ENCODE measurements at places on chromosomes 16 and 17.

DNA sequence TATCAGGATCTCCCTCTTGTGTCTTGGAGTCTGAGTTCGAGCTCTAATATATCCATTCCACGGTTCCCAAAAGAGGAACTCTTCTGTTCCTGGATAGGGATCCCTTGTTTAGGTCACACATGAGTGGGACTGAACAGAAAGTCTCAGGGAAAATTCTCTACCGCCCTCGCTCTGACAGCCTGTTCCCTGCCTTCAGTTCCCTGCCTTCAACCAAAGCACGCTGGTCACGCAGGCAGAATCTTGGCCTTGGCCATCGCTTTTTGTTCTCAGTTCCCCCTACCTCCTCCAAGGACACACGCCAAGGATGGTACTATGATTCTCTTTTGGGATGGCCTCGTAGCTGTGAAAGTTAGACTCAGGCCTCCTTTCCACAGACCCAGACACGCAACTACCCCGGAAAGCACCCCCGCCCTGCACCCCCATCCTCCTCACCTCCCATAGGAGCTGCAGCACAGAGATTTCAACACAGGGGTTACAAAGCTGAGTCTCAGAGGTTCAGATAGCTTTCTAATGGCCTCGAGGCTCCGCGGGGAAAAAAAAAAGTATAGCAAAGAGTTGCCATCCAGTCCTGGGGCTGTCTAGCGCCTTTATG is 1.5 kb upstream of the SHISA6 start:
- no peaks in the 10 kb centered on the region for H3K36me3 ChIP-seq
- no peaks in the 10 kb centered on the region for H3K4me1 ChIP-seq
- DNase-seq: no peak
- H3K4me3 ChIP-seq: no peak overlapping the region
- H3K27ac ChIP-seq: no peak overlapping the region

DNA sequence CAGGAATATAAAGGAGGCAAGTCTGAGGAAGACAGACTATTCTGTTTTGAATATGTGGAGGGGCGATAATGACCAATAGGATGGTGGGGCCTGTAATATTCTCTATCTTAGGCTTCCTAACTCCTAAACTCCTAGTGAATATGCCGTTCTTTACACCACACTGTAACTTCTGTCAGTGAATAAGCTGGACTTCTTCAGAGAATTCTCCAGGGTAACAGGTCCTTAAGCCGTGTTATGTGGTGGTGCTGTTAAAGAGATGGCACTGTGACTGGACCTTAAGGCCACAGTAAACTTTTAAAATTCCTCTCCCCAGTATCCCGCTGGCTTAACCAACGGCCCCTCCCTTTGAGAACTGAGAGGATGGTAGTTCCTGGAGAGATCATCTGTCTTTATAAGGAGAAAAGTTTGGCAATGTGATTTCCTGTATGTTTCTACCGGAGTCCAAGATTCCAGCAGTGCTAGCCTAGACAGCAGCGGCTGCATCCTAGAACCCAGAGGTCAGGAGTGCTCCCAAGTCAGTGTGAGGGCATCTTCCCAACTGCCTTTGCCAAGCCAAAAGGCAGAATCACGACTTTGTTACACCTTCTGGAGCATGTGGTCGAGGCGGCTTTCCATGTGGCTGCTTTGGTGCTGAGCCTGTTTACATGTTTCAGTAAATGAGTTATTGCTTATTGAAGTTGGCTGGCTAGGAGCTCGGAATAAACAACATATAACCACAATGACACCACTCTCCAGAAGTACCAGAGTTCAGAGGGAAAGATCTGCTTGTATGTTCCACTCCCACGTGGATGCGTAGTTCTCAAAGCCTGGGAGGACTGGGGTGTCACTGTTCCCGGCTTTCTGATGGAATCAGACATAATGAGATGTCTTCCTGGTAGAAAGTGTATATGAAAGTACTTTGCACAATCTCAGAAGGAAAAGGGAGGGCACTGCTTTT is 41.0 kb downstream of the TUBD1 start:
- H3K27ac ChIP-seq: no peak overlapping the region
- no peak overlapping the region for H3K4me3 ChIP-seq

DNA sequence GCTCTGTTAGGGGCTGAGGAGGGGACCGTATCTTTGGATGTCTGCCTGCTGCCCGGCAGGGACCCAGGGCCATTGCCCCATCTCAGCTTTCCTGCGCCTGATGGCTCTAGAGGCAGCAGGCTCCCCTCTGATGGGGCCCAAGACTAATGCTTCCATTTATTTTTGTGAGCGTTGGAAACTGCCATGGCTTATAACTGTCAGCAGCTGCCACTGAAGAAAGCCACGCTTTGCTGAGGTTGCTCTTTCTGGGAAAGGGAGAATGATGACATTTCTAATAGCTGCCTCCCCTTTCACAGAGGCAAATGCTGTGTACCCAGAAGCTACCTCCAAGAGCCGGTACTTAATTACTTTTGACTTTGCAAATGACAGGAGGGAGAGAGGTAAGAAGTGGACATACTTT is 103.8 kb downstream of the HAPSTR1 start:
- H3K4me1 ChIP-seq: no peaks in the 10 kb centered on the region
- H3K4me3 ChIP-seq: no peak overlapping the region
- H3K36me3 ChIP-seq: no peaks in the 10 kb centered on the region
- H3K27ac ChIP-seq: no peak overlapping the region
- DNase-seq: no peak
- H3K27me3 ChIP-seq: peaks cover 28% of the 10 kb centered on the region

DNA sequence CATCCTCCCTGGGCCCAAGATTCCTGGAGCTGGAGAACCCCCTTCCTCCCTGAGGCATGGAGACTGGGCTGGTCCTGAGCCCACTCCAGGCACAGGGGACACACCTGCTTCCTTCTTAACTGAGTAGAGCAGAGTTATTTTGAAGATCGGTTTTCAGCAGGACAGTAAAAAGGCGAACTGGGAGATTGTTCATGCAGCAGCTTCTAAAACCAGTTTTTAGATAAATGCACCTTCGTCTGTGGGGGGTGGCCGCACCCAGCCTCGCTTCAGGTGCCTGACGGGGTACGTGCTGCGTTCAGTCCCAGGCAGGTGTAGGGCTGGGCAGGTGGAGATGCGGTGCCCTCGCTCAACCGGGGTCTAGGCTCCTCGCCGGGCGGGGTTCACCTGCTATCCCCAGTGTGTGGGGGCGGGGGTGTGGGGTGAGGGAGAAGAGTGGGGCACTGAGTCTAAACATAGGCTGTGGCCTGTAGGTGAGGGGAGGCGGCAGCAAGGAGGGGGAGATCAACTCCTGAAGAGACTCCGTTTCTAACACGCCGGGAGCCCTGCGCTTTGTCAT is 69.5 kb downstream of the JPH3 start:
- peaks cover 3% of the 10 kb centered on the region for H3K36me3 ChIP-seq
- DNase-seq: no peak
- peaks cover 16% of the 10 kb centered on the region for H3K27me3 ChIP-seq
- no peak overlapping the region for H3K4me3 ChIP-seq
- no peaks in the 10 kb centered on the region for H3K4me1 ChIP-seq
- no peak overlapping the region for H3K27ac ChIP-seq

GRCh38 chr16:57324749-57325148 is 33.8 kb upstream of the CCL22 start:
- H3K36me3 ChIP-seq: no peaks in the 10 kb centered on the region
- H3K4me3 ChIP-seq: no peak overlapping the region
- H3K4me1 ChIP-seq: no peaks in the 10 kb centered on the region
- no peak for DNase-seq
- H3K27me3 ChIP-seq: no peaks in the 10 kb centered on the region

- H3K4me1 ChIP-seq: no peaks in the 10 kb centered on the region
- H3K4me3 ChIP-seq: no peak overlapping the region
- H3K27me3 ChIP-seq: no peaks in the 10 kb centered on the region
- H3K27ac ChIP-seq: no peak overlapping the region
- no peaks in the 10 kb centered on the region for H3K36me3 ChIP-seq
These were observed 653.8 kb downstream of the CDH8 start for GRCh38 chr16:61382435-61382834.

- DNase-seq: no peak
- no peaks in the 10 kb centered on the region for H3K27me3 ChIP-seq
- H3K4me1 ChIP-seq: no peaks in the 10 kb centered on the region
- H3K36me3 ChIP-seq: no peaks in the 10 kb centered on the region
- no peak overlapping the region for H3K4me3 ChIP-seq
These were observed 167.1 kb upstream of the ZFHX3 start for GRCh38 chr16:73214825-73215677.

DNA sequence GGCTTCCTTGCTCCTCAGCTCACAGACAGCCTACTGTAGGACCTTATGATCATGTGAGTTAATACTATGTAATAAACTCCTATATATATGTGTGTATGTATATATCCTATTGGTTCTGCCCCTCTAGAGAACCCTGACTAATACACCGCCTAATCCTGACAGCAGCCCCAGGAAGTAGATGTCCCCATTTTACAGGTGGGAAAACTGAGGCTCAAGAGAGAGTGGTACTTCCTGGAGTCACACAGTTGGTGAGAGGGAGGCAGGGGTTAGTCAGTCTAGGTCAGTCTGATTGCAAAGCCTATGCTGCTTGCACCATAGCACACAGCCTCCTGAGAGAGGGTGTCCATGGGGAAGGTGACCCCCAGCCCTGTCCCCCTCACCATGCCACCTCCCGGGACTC is 42.7 kb upstream of the C16orf82 start:
- H3K4me3 ChIP-seq: no peak overlapping the region
- DNase-seq: no peak
- H3K27ac ChIP-seq: no peak overlapping the region
- no peaks in the 10 kb centered on the region for H3K36me3 ChIP-seq

DNA sequence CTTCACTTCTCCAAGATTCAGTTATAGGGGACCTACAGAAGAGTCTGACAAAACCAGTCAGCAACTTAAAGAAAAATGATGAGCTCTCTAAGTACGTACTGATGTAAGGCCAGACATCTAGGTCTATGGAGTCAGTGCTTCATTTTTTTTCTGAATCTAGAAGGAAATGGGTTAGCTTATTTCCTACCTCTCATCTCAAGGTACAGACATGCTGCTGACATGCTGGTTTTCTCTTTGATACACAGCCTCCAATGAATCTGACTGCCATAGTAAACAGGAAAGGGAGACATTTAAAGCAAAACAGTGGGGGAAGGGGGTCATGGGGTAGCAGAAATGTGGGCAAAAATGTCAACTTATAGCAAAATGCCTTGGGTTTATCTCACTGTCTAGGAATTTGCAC is 16.4 kb downstream of the CDR2 start:
- H3K36me3 ChIP-seq: peaks cover 26% of the 10 kb centered on the region
- peak overlapping the region; percentile 92 for H3K27ac ChIP-seq
- H3K27me3 ChIP-seq: no peaks in the 10 kb centered on the region
- H3K4me3 ChIP-seq: peak overlapping the region; percentile 58

GRCh38 chr17:17356149-17356930 is 53.2 kb downstream of the NT5M start:
- H3K4me1 ChIP-seq: no peaks in the 10 kb centered on the region
- H3K27ac ChIP-seq: no peak overlapping the region
- no peaks in the 10 kb centered on the region for H3K27me3 ChIP-seq
- no peaks in the 10 kb centered on the region for H3K36me3 ChIP-seq

Data from effector memory CD8-positive, alpha-beta T cell (primary cell).